DMS153 (cell line): ENCODE measurements at places on chromosomes 2 and 18.

GRCh38 chr2:222672068-222672401 is 577 bp downstream of the MOGAT1 start:
- DNase-seq: no peak

GRCh38 chr2:144496092-144496976 is 23.6 kb downstream of the ZEB2 start:
- no peak for DNase-seq

DNA sequence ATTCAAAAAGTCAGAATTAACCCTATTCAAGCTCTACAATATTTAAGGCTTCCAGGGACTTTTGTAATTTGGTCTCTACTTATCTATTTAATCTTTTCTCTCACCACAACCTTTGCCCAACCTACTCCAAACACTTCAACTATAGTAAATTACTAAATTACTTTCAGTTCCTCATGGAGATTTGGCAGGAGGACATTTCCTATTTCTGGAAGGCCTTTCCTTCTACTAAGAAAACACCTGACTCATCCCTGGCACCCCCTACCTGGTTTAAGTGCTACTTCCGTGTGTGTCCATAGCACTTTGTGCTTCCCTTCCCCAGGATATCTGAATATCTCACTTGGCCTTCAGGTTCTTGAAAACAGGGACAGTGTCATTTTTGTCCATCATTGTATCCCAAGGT is 96.3 kb downstream of the UPP2 start:
- DNase-seq: peak; percentile 60

- DNase-seq: no peak
Measured at GRCh38 chr2:54428108-54428831, 27.9 kb upstream of the SPTBN1 start.

- DNase-seq: peak; percentile 27
Measured at GRCh38 chr2:172556284-172557033, 569 bp downstream of the PDK1 start.

DNA sequence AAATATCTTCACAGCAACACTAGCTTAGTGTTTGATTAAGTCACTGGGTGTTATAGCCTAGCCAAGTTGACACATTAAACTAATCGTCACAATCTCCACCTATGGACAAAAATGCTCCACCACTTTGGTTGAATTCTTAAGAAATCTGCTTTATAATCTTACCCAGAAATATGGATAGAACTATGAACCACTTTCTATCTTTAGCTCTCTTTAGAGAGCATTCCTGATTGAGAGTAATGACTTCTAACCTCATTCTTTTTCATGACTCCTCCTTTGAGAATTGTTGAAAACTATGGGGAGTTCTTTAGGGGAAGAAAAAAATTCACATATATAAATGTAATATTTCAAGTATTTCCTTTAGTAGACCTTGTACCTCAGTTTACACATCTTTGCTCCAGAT is 1282.2 kb upstream of the ZEB2 start:
- no peak for DNase-seq

- DNase-seq: no peak
Measured at GRCh38 chr2:208311954-208312353, 45.9 kb downstream of the PIKFYVE start.

- no peak for DNase-seq
Measured at GRCh38 chr18:79523736-79524180, 128.0 kb downstream of the NFATC1 start.

DNA sequence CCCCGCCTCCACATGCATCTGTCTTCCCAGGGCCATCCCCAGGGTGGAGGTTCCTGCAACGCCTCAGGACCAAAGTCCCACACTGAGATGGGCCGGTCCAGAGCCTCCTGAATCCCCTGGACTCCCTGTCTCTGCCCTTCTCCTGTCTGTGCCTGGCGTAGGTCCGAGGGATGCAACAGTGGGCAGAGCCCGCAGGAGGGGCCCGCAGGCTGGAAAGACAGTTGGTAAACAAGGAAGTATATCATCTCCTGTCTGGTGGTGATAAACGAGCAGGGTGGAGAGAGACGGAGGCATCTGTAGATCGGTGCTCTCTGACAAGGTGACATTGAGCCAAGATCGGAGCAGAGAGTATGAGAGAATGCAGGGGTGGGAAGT is 72.6 kb upstream of the RAB6C start:
- DNase-seq: peak; percentile 61

GRCh38 chr2:173898996-173899395 is 66.2 kb downstream of the SP3 start:
- no peak for DNase-seq

GRCh38 chr2:25127646-25128045 is 40.7 kb downstream of the POMC start:
- DNase-seq: no peak

DNA sequence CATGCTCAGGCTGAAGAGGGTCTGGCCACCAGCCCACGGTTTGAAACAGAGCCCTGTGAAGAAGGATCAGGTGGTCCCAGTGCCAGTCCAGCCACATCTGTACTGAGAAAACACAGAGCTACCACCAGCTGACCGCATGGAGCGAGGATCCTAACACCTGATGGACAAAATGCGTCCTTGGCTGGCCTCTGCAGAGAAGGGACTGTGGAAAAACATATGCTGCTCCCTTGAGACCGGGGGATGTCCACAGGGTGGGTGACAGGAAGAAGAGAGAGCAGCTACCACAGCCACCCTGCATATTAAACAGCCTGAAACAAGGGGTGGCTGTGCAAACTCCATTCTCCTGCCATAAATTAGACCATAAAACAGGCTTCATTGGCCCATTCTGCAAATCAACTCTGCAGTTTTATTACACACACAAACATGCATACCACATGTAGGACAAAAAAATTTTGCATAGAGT is 137.2 kb downstream of the BCL2 start:
- DNase-seq: no peak

- DNase-seq: no peak
Measured at GRCh38 chr2:147320146-147320545, 524.7 kb upstream of the ACVR2A start.
